IMR-90 (cell line): ENCODE measurements at places on chromosomes 16 and 17. TPM values are rescaled to one million over a fixed set of nuclear protein-coding genes. Genes with fewer than 3 reads are reported as not detected.

Gene FLYWCH2
- total RNA-seq: 42.3 and 48.9 TPM in 2 replicates

Gene EME1
- total RNA-seq: 8.9 and 9.1 TPM in 2 replicates

DNA sequence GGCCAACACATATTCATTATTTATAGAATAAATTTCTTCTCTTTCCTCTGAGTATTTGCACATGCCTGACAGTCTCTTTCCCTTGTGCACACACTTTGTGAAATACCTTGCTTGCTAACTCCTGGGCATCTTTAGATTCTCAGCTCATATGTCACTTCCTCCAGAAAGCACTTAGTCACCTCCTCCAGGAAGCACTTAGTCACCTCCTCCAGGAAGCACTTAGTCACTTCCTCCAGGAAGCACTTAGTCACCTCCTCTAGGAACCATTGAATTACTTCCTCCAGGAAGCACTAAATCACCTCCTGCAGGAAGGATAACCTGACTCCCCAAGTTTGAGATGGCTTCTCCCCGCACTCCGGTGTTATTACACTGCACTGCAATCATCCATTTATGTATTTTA is 462.5 kb upstream of the EEF2KMT start:
- no peaks in the 10 kb centered on the region for H3K27me3 ChIP-seq
- H3K27ac ChIP-seq: no peak overlapping the region
- no peak overlapping the region for H3K4me3 ChIP-seq
- no peaks in the 10 kb centered on the region for H3K4me1 ChIP-seq

DNA sequence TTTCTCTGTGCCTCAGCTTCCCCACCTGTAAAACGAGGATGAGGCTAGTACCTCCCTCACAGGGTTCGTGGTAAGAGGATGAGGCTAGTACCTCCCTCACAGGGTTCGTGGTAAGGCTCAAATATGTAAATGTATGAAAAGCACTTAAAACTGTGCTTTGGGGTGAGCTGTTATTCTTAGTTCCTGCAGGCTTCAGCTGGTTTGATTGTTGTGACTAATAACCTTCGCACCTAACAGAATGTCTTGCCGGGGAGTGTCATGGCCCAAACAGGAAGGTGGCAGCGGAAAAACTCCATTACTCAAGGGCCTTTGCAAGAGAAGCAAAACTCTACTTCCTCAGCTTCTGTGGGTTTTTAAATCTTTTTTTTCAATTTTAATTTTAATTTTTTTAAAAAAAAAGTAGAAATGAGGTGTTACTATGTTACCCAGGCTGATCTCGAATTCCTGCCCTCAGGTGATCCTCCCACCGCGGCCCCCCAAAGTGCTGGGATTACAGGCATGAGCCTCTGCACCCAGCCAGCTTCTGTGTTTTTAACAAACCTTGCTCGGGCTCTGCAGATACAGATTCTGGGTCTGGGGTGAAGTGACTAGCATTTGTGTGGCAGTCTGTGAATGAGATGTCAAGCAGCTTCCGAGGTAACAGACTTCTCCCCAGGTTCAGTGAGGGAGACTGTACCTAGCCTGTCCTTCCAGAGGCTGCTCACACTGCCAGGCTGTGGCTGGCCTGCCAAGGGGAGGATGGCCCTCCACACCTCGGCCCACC is 103.0 kb downstream of the RAB11FIP4 start:
- H3K4me3 ChIP-seq: no peak overlapping the region
- H3K36me3 ChIP-seq: no peaks in the 10 kb centered on the region

Gene TBC1D3
- total RNA-seq: not detected in 2 replicates

DNA sequence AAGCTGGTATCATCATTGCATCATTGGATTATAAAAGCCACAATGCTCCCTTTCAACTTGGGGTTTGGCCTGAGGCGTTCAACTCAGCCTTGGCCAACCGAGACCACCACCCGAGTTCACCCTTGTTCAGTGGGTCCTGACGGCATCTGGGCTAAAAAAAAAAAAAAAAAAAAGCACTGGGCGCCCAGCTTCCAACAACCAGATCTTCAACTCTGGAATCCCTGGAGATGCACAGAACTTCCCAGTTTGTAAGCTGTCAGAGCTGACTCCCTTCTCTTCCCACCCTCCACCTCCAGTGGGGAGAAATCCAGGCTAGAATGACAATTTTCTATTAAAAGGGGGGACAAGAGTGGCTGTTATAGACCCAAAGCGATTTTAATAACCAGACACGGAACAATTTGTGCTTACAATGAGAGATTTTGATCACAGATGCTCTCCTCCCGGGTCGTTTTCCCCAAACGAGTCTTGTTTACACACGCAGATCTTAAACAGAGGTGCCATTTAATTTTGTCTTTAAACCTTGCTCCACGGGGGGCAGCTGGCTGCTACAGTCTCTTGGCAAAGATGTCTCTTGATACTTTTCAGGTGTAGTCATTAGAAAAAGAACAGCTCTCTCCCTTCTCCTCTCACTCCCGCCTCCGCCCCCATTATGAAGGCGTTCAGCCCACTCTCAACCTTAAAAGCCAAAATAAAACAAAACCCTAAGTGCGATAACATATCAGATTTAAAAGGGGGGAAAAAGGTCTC is 26.9 kb downstream of the GPRC5B start:
- peaks cover 3% of the 10 kb centered on the region; the same call in 1 of the 2 replicates for H3K36me3 ChIP-seq
- no peak overlapping the region for H3K27ac ChIP-seq
- no peak for DNase-seq
- H3K4me3 ChIP-seq: no peak overlapping the region

GRCh38 chr17:78196716-78197115 is 9.6 kb downstream of the AFMID start:
- no peak overlapping the region for H3K4me3 ChIP-seq
- no peaks in the 10 kb centered on the region for H3K4me1 ChIP-seq
- DNase-seq: no peak
